Articular chondrocyte of knee joint (primary cell): ENCODE measurements at places on chromosomes 12 and 14. TPM values are rescaled to one million over a fixed set of nuclear protein-coding genes. Genes with fewer than 3 reads are reported as not detected.

MAP1LC3B2 gene
- total RNA-seq, result 0.91 and 0.97 TPM in 2 replicates

SBNO1 gene
- 33.6 and 41.1 TPM in 2 replicates for total RNA-seq

DTX1 gene
- total RNA-seq, result not detected in 2 replicates

CISTR gene
- not detected in 2 replicates for total RNA-seq

LALBA gene
- not detected in 2 replicates for total RNA-seq

DHRS4L2 gene
- 9.3 and 12.0 TPM in 2 replicates for total RNA-seq

SLCO1B1 gene
- not detected in 2 replicates for total RNA-seq

BEGAIN gene
- 5.5 and 6.8 TPM in 2 replicates for total RNA-seq

GUCY2C gene
- 0.11 TPM in 1 of 2 replicates, not detected in the other for total RNA-seq

SETD1B gene
- total RNA-seq, result 5.4 and 5.9 TPM in 2 replicates

SLC17A8 gene
- total RNA-seq, result not detected in 2 replicates

ARMH4 gene
- total RNA-seq, result 8.3 and 9.1 TPM in 2 replicates

CEBPE gene
- total RNA-seq, result 0.13 TPM in 1 of 2 replicates, not detected in the other

TEX22 gene
- 0.39 and 0.43 TPM in 2 replicates for total RNA-seq

BMP4 gene
- total RNA-seq, result 45.2 and 73.5 TPM in 2 replicates

NGB gene
- total RNA-seq, result not detected in 2 replicates

NACA gene
- 1,159 and 1,183 TPM in 2 replicates for total RNA-seq
